ENCODE measurements at places on chromosomes 7 and 10.

DNA sequence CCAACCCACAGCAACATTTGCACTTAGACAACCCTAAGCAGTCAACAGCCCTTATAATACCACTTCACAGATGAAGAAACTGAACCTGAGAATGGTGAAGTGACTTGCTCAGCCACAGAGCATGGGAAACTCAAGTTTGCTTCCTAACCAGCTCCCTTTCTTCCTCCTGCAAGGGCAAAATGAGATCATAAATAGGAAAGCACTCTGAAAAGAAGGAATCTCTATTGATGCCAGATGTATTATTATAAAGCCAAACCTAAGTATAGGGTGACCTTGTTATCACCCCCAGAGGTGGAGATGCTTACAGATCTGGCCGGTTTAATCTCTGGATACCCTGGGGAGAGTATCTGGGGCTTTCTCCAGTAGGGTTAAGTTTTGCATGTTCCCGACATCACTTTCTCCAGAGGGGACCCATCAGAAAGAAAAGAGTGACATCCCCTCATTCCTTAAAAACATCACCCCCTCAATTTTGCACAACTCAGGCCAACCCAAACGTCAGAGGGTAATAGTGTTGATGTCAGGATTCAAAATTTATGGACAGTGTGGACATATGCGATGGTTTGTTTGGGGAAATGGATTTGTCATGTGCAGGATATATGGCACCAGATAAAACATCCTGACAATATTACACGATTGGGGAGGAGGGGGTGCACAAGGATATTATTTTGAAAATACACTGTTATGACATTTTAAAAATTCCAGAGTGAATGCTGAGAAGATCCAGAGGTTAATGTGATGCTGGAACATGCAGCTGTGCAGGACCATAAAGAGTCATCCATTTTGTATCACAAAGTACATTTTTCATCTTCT, 24.0 kb upstream of the XPNPEP1 start:
- no peak overlapping the region for H3K27ac ChIP-seq
- DNase-seq = no peak
- no peaks in the 10 kb centered on the region for H3K4me1 ChIP-seq
- H3K27me3 ChIP-seq = no peaks in the 10 kb centered on the region

- no peaks in the 10 kb centered on the region for H3K4me1 ChIP-seq
- no peak overlapping the region for H3K27ac ChIP-seq
- H3K4me3 ChIP-seq = no peak overlapping the region
- no peak for DNase-seq
Observed at GRCh38 chr7:47188653-47189315, 393.1 kb downstream of the TNS3 start.

DNA sequence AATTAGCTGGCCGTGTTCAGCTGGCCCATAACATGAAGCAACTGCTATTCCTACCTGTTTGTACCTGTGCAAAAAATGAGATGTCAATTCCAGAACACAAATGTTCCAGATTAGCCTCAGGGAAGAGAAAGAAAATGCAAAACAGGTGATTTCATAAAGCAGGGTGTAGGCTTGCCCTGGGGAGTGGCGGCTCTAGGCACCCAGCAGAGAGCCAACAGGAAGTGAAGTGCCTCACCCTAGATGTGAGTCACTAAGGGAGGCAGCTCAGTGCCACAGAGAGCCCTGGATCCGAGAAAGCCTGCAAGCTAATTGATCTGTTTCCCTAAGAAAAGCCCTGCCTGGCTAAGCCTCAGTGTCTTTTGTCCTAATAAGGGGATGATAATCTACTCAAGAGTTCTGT, 240.0 kb downstream of the ARHGAP21 start:
- H3K27me3 ChIP-seq = no peaks in the 10 kb centered on the region
- H3K4me1 ChIP-seq = no peaks in the 10 kb centered on the region
- H3K36me3 ChIP-seq = no peaks in the 10 kb centered on the region
- no peak overlapping the region for H3K4me3 ChIP-seq

GRCh38 chr7:30627026-30627425, 32.3 kb downstream of the GARS1 start:
- no peak overlapping the region for H3K4me3 ChIP-seq
- DNase-seq = no peak

GRCh38 chr7:53604201-53604600, 568.8 kb downstream of the POM121L12 start:
- no peaks in the 10 kb centered on the region for H3K36me3 ChIP-seq
- H3K27ac ChIP-seq = no peak overlapping the region
- H3K4me3 ChIP-seq = no peak overlapping the region
- H3K27me3 ChIP-seq = no peaks in the 10 kb centered on the region
- H3K4me1 ChIP-seq = no peaks in the 10 kb centered on the region
- DNase-seq = no peak

DNA sequence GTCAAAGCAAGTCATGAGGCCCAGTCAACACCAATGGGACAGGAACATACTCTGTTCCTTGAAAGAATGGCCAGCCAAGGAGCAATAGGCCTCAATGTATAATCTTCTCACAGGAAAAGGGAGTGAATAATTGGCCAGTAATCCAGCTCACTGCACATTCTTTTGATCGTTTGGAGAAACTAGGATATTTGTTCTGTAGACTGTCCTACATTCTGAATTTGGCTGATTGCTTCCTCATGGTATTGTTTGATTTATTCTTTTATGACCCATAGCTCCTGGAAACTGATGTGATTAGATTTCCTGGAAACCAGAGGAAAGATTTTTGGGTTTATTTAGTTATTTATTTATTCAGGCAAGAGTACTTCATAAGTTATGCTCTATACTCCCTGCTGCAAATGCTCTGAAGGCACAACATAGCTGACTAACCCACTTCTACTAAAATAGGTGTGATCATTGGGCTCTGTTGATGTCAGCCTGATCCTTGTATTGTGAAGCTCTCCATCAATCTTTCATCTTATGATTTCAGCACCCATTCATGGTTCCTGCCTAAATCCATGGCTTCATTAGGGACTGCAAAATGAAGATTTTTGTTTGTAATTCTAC, 745.2 kb downstream of the SUGCT start:
- H3K4me3 ChIP-seq = no peak overlapping the region
- H3K4me1 ChIP-seq = no peaks in the 10 kb centered on the region
- no peaks in the 10 kb centered on the region for H3K36me3 ChIP-seq
- no peaks in the 10 kb centered on the region for H3K27me3 ChIP-seq

- H3K27ac ChIP-seq = no peak overlapping the region
- H3K4me1 ChIP-seq = peaks cover 11% of the 10 kb centered on the region
Observed at GRCh38 chr10:64041989-64042490, 520.8 kb downstream of the REEP3 start.

GRCh38 chr7:23234569-23235296, 11.8 kb upstream of the GPNMB start:
- no peaks in the 10 kb centered on the region for H3K4me1 ChIP-seq
- H3K27ac ChIP-seq = no peak overlapping the region
- DNase-seq = no peak
- H3K36me3 ChIP-seq = no peaks in the 10 kb centered on the region
- H3K4me3 ChIP-seq = no peak overlapping the region

- DNase-seq = no peak
- peaks cover 72% of the 10 kb centered on the region for H3K36me3 ChIP-seq
- H3K4me3 ChIP-seq = no peak overlapping the region
- H3K27me3 ChIP-seq = no peaks in the 10 kb centered on the region
Observed at GRCh38 chr10:103447187-103447586, 5.0 kb downstream of the CALHM2 start.

DNA sequence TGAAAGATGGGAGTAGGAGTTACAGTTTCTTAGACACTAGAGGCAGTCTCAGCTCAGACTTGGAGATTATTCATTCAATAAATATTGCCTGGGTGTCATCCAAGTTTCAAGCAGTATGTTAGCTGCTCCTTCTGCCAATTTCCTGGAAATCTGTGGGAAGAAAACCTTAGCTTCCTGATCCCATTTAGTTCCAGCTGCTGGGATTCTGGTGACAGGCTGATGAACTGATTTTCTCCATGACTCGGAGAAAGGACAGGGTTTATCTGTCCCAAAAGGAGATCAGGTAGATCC, 95.8 kb downstream of the CLEC2L start:
- peaks cover 30% of the 10 kb centered on the region for H3K36me3 ChIP-seq
- no peaks in the 10 kb centered on the region for H3K27me3 ChIP-seq
- H3K27ac ChIP-seq = no peak overlapping the region
- H3K4me1 ChIP-seq = peaks cover 5% of the 10 kb centered on the region

All from T-cell (primary cell).